Liver (tissue), 10 donors: ENCODE measurements at places on chromosomes 13 and 19.

GRCh38 chr19:366951-367350, 22.4 kb upstream of the MIER2 start:
- no peak for DNase-seq

- DNase-seq: no peak
Measured at GRCh38 chr13:46647512-46648065, 94.6 kb downstream of the LRCH1 start.

- no peak for DNase-seq
Measured at GRCh38 chr13:22470075-22470474, 710.7 kb upstream of the SGCG start.

DNA sequence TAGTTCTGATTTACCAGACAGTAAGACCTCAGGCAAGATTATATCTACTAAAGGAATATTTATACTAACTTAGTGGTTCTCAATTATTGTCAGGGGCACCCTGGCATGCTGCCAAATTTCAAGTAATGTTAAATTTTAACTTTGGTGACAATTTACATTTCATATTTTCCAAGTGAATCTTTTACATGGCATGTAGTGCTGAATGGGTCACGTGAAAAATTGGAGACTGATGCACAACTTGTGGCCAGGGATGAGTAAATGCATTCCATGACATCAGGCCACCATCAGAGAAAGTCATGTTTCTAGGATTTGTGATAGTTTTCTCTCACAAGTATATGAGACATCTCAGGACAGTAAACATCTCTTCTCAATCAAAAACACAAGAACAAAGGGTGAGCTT, 202.6 kb upstream of the SOX21 start:
- no peak for DNase-seq

DNA sequence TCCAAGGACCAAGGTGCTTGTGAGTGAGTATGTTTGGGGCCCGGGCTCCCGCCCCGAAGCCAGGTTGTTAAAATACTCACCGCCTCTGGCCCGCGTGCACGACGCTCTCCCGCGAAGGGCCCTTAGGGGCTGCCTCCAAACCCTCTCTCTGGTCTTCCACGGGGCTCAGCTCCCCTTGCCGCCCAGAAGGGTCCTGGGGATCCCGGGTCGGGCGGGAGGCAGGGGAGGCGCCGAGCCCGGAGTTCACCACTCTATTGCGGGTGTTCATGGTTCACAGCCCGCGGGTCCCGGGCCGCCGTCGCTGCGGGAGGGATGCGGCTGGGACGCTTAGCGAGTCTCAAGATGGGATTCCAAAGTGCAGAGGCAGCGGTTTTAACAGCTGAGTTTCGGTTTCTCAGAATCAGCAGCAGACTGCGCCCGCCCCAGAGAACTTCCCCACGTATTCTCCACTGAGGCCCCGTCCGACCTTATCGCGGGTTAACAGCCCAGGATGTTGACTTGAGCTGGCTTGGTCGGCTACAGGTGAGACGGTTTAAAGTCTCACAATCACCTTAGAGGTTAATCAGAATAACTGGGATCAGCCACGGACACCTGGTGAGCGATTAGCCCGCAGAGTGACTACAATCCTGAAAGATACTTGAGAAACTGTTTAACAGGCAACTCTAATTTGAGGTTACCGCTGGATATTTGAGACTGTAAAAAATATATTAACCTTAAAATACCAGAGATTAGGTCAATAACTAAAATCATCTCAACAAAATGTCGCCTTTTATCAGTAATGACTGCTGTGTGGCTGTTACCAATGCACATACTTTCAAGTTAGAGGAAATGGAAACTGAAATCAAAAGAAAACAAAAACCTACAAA, at the start of gene EPSTI1:
Gene EPSTI1 (minus strand): TSS at position 344 of the 866 bp plus-strand sequence. CDS start 76 bp downstream, at position 268.
- DNase-seq: peak; percentile 74

DNA sequence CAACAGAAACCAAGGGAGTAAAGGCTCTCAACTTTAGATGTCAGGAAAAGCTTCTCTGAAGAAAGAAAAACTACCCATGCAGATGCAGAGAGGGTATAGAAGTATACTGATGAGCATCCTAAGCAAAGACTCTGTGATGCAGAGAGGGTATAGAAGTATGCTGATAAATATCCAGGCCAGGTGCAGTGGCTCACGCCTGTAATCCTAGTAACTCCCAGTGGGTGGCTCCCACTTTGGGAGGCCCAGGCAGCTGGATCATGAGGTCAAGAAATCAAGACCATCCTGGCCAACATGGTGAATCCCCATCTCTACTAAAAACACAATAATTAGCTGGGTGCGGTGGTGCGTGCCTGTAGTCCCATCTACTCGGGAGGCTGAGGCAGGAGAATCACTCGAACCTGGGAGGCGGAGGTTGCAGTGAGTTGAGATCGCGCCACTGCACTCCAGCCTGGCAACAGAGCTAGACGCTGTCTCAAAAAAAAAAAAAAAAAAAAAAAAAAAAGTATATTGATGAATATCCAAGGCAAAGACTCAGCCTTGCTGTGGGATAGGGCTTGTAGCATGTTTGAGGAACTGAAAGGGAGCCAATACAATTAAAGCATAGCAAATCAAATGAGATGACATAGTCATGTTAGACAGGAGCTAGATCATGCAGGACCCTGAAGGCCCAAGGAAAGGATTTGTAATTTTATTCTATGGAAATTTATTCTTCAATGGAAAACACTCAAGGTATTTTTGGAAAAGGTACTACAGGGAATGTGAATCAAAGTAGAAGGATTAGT, 14.9 kb downstream of the UBL3 start:
- DNase-seq: no peak

DNA sequence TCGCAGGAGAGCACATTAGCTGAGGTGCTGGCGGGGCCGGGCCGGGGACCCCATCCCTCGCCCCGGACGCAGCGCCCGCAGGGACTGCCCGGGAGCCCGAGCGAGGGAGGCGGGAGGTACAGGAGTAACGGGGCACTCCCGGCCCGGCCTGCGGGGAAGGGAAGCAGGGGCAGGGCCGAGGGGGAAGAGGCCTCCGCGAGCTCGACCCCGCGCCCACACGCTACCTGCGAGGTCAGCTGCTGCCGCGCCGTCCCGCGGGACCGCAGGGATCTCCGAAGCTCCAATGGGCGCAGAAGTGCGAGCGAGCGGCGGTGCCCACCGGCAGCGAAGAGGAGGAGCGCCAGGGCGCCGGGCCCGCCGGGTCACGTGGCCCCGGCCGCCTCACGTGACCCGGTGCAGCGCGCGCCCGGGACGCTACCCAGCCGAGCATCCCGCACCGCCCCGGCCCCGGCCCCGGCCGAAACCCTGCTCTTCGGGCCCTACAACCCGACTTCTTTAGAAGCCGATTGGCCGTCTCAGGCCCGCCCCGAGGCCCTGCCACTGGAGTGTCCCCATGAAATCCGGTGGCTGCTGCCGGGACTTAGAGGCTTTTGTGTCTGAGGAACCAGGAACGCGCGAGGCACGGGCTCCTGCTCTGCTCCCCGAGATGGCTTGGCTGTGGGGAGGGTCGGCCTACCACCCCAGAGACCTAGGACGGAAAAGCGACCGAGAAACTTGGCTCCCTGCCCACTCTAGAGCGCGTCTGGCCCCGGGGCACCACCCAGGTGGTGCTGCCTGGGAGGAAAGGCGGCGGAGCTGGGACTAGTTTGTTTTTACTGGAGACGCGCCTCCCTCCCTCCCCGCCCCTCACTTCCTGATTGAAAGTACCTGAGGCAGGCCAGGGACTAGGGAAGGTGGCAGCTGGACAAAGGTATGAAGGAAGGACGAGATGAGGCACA, at the start of gene RCBTB1:
Gene RCBTB1 (minus strand): TSS at position 339 of the 938 bp plus-strand sequence. CDS start 18,279 bp downstream, outside the sequence.
- peak; percentile 71 for DNase-seq

DNA sequence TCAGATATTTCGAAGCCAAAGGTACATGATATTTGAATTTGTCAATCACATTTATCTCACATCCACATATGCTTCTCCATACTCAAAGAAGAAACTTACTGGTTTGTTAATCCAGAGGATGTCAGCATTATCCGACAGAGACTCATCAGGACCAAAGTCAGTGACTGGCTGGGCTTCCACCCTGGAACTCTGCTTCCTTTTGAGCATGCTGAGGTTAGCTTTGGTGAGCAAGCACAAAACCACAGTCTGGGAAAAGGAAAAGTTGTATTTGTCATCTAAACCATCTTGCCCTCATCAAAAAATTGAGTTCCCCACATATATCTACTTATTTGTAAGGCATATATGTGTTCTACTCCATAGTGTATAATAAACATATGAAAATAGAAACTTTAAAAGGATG, 17.4 kb downstream of the NALCN start:
- no peak for DNase-seq

GRCh38 chr19:47381653-47382279, 32.7 kb downstream of the DHX34 start:
- no peak for DNase-seq

GRCh38 chr13:43129511-43130110, 106.2 kb downstream of the DNAJC15 start:
- DNase-seq: no peak

DNA sequence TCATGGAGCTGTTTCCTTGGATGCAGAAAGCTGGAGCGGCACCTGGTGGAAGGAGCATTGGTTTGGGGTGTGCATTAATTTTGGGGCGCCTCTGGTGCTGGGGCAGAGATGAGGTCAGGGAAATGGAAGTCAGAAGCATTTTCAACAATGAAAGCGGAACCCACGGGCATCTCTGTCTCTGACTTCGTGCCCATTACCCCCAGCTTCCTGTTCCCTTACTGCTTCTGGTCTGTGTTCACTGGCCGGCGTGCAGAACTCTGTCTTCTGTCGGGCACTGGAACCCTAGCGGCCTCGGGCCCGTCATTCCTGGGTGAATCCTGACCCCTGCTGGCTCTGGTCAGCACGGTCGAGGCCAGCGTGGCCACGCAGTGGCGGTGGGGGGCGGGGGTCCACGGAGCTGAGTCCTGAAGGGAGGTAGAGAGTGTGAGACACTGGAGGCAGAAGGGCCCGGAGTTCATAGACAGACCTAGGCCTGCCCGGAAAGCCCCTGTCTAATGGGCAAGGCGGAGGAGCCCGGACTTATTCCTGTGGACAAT, 7.9 kb upstream of the LINGO3 start:
- peak; percentile 59 for DNase-seq
